ENCODE measurements at places on chromosomes 4 and X.

DNA sequence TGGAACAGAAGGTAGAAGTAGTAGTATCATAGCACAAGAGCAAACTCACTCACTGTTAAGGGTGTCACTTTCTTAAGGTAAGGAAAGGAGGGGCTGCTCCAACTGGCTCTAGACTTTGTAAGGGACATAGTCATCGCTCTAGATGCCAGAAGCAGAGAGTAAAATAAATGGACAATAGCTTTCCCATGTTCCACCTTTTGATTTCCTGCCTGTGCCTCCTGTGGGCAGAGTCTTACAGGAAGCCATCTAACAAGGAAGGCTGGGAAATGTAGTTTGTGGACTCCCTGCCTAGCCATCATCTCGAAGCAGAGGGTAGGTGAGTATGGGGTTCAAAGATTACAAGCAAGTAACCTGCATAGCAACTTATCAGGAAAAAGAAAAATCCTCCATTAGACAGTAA, 1.7 kb upstream of the METTL14 start:
- peak; percentile 25 for DNase-seq

GRCh38 chrX:148333989-148334388, 166.4 kb upstream of the AFF2 start:
- DNase-seq, result no peak

DNA sequence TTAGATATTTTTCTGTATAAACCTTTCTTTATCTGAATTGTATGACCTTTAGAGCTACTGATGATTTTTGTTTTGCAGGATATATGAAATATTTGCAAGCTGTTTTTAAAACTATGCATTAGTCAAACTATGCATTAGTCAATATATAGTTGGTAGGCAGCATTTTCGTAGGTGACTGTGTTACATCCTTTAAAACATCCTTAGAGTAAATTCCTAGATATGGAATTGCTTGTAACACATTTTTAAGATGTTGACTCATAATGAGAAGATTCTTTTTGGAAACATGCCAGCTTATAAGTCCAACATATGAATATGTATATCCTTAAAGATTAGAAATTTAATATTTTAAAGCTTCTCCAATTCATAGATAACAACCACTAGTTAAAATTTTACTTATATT, 1768.5 kb downstream of the PCDH7 start:
- no peak for DNase-seq

DNA sequence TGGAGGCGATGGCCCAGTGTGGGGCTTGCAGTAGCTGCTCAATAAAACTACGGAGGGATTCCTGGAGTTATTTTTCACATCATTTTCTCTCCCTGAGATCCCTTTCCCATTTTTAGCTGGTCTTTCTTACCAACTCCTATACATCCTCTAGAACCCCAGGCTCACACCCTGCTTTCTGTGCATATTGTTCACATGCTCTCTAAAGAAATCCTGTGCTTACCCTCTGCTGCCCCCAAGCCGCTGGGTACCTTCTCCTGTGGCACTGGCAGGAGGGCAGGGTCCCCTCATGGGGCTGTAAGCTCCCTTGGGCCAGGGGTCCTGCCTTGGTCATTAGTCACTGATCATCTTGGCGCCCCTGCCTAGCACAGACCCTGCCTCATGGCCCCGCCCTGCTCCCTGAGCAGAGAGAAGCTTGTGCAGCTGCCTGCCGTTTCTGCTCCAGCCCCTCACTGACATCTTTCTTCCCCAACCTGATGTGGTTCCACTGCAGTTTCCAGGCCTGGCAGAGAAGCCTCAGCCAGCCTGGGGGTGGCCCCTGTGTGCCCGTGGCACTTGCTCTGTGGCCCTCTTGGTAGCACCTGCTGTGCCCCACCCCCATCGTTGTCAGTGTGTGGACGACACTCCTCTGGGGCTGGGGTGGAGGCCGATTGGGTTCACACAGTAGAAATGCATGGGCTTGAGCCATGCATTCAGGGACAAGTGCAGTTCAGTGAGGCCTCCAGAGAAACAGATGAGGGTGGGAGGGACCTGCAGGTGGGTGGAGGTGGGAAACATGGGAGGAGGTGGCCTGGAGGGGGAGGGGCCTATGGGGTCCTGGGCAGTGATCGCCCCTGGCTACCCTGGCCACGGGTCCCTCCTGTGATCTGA, 69.5 kb downstream of the WFS1 start:
- DNase-seq, result no peak

DNA sequence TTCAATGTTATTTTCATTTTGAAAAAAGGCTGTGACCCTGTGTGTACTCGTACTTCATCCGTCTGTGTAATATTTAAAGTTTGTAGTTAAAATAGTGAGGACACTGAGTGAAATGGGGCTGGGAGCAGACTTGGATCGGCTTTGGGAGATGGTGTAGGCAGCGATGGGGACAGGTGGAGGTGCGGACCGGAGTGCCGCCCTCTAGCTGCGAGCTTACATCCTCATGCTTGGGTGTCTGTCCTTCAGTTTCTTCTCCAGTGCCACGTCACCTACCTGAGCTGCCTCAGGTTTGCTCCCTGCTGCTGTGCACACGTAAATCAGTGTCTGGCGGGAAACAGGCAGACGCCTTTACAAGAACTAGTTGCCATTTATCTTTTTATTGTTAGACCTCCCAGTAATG, 146.1 kb downstream of the GPR143 start:
- DNase-seq, result no peak
